Left ventricle myocardium superior (tissue), 1 donor: ENCODE measurements at places on chromosomes 2 and 18. TPM values are rescaled to one million over a fixed set of nuclear protein-coding genes. Genes with fewer than 3 reads are reported as not detected.

GRCh38 chr2:125581557-125581956 lies 1074.4 kb upstream of the GYPC start:
- no peak for DNase-seq

DNA sequence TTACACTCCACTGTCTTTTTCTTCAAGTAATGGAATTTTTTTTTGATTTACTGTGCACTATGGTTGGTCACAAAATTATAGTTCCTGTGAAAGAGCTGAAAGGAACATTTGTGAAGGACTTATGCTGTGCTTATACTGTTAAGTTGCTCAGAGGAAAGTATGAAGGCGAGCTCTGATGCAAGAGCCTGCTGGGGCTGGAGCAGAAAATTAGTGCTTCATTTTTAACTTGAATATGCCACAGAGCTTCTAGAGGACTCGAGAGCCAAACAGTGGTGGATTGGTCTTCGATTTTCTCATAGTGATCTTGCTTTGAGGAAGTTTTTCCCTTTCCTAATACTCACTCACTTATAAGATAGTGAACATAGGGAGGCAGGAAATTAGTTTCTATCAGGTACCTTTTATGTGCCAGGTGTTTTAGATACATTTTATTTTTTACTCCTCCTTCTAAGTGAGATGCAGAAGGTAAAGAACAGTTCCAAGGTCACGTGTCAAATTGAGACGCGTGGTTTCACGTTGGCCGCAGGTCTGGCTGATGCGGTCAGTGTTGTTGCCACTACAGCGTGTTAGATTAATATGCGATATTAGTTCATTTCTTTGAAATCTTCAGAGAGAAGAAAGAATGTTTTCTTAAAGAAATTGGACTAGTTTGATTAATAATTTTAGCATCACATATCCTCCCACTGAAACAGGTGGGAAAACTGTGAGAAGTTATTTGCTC lies 20.2 kb downstream of the GATA6 start:
- no peak for DNase-seq

GRCh38 chr2:181649436-181649979 lies 7.4 kb downstream of the CERKL start:
- DNase-seq, result no peak

TYMS gene
- total RNA-seq, result 3.8 TPM
